ENCODE measurements at places on chromosomes 4 and X.

GRCh38 chrX:118566359-118566758 is 70.7 kb downstream of the DOCK11 start:
- DNase-seq = no peak

DNA sequence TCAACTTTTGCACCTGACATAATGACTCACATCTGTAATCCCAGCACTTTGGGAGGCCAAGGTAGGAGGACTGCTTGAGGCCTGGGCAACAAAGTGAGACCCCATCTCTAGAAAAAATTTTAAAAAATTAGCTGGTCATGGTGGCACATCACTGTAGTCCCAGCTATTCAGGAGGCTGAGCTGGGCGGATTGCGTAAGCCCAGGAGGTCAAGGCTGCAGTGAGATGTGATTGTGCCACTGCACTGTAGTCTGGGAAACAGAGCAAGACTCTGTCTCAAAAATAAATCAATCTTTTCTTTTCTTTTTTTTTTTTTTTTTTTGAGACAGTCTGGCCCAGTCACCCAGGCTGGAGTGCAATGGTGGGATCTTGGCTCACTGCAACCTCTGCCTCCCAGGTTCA is 52.5 kb downstream of the NIPAL1 start:
- no peak for DNase-seq

GRCh38 chr4:118762730-118763477 is 73.0 kb downstream of the SEC24D start:
- DNase-seq = no peak

- DNase-seq = no peak
These were observed 17.1 kb downstream of the DDX3X start for GRCh38 chrX:41350976-41351569.

DNA sequence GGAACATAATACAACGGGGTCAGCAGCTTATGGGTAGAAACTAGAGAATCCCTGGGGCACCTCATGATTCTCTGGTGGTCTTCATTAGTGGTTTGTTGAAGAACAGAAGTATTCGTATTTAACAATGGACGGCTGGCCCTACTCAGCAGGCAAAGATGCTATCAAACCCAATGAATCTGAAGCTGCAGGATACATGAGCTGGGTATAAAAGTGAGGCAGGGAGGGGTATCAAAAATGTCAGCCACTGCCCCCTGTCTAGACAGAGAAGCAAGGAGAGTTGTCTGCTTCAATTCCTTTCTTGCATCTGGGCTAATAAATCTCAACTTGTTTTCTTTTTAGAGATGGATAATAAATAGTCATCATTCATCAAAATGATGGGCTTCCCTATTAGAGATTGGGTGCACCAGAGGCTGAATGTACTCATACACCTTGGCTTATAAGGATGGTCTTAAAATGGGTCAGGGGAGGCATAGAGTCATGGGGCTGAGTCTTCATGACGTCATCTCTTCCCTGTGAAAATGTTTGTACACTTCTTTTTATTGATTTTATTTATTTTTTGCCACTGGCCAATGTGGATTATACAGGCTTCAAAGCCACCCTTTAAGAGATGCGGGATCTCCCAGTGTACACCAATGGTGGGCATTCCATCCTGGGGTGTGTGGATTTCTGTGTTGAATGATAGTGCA is 259.5 kb downstream of the SHOX start:
- no peak for DNase-seq

DNA sequence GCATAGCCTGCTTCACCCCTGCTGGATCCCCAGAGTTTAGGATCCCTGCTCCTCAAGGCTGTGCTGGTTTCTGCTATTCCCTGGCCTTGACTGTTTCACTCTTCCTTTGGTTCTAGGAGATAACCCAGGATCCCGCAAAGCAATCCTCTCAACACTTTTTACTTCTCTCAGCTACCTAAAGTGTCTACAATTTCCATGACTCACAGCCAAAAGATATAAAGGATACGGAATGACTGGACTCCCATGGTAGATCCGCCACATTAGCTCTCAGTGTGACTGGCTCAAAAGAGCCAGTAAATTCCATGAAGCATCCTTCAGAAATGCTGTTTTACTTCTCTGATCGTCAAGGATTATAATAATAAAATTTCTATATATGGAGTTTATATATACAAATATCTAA is 66.3 kb upstream of the TMEM164 start:
- DNase-seq = no peak

DNA sequence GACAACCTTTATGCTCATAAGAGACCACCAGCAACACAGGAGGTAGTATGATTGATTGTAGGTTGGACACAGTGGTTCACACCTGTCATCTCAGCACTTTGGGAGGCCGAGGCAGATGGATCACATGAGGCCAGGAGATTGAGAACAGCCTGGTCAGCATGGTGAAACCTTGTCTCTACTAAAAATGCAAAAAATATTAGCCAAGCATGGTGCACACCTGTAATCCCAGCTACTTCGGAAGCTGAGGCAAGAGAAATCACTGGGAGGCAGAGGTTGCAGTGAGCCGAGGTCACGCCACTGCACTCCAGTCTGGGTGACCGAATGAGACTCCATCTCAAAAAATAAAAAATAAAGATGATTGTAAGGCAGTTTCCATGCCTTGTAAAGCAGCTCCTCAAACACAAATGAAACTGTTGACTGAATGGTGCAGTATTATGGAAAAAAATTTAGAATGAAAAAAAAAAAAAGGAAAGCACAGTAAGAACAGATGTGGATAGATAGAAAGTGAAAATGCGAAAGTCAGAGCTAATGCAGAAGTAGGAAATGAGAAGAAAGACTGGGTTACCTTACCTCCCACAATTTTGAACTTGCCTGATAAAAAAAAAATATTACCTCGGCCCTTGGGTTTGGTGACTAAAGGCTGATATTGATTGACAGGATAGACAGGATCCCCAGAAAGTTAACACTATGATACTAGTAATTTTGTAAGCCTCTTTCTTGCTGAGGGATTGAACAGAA is 249.2 kb upstream of the TRAM1L1 start:
- no peak for DNase-seq

Measured in germinal center (tissue), 1 donor.